ENCODE measurements at places on chromosomes 4 and X. TPM values are rescaled to one million over a fixed set of nuclear protein-coding genes. Genes with fewer than 3 reads are reported as not detected.

The IDUA gene
- 29.0 TPM for total RNA-seq

DNA sequence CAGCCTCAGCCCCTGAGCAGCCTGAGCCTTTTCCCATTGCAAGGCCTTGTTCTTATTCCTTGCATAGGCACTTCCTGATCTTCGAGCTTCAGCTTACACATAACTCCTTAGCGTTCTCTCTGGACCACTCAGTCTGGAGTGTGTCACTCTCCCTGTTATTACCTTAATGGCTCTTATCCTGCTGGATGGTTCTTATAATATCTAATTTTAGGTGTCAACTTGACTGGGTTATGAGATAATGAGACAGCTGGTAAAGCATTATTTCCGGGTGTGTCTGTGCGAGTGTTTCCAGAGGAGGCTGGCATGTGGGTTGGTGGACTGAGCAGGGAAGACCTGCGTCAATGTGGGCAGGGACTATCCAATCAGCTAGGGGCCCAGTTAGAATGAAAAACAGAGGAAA, 75.7 kb downstream of the HAUS3 start:
- no peak for DNase-seq

The MAOA gene
- total RNA-seq = 90.5 TPM

DNA sequence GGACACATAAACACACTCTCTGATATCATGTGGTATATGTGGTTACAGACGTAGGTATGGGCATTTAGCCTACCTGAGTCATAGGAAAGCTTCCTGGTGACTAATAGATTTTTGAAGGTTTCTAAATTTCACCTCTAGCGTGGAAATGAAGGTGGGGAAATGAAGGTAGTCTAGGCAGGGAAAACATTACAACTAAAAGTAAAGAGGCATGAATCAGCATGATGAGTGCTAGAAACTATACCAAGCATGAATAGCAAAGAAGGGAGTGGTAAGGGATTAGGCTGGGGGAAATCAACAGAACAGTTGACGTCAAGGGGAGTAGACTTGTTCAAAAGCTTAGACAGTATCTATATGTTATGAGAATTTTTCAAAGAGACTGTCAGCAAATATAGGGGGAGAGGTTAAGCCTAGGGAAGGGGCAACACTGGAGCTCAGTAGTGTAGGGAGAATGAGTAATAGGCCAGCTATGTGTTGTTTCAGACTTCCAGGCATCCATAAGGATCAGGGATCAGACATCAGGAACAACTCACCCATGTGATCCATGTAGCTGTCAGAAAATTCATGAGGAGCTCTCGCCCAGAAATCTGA, 279.3 kb upstream of the DIPK2B start:
- no peak for DNase-seq

The CYP2U1 gene
- 12.2 TPM for total RNA-seq

The DRP2 gene
- 0.57 TPM for total RNA-seq

- no peak for DNase-seq
Measured at GRCh38 chrX:48909703-48910294, 1.6 kb downstream of the SLC35A2 start.

- DNase-seq = no peak
Measured at GRCh38 chrX:118593407-118593806, 97.8 kb downstream of the DOCK11 start.

DNA sequence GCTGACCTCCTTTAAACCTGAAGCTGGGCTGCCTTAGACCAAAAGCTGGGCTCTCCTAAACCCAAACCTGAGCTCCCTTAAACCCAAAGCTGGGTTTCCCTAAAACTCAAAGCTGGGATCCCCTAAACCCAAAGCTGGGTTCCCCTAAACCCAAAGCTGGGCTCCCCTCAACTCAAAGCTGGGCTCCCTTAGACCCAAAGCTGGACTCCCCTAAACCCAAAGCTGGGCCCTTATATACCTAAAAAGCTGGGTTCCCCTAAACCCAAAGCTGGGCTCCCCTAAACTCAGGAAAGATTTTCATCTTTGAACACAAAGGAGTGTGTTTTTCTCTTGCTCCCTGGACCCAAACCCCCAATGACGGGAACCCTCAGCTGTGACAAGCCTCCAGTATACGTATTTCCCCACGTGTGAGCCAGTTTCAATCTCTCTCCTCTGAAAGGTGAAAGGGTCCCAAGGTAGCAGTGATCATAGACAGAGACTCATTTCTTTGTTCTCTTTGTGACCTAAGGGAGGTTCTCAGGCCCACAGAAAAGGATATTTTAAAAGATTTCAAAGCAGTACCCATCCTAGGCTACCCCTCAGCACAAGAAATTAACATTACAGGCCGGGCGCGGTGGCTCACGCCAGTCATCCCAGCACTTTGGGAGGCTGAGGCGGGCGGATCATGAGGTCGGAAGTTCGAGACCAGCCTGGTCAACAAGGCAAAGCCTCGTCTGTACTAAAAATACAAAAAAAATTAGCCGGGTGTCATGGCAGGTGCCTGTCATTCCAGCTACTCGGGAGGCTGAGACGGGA, 31.3 kb upstream of the ASMTL start:
- DNase-seq = no peak

Data from posterior vena cava (tissue), 2 donors.